Activated CD8-positive, alpha-beta T cell treated with anti-CD3 and anti-CD28 coated beads for 36 hours (primary cell): ENCODE measurements at places on chromosomes 16 and 17.

- no peak for DNase-seq
Measured at GRCh38 chr16:48575471-48576050, 34.4 kb downstream of the N4BP1 start.

DNA sequence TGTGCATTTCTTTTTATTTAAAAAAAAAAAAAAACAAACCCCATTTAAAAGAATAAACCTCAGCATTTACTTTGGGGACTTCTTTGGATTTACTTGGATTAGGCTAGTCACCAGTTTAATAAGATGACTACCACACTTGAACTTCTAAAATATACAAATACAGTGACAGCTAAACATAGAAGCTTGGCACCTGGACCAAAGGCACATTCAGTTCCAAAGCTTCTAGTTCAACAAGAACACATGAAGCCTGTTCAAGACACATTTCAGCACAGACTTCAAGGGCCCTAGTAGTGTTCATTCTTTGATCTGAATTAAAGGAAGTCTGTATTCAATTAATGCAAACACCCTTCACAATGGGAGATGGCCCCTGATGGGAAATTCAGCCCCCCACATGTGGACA is 11.6 kb upstream of the ROGDI start:
- no peak for DNase-seq

GRCh38 chr17:19718041-19718612 is 1.7 kb upstream of the SLC47A2 start:
- DNase-seq = no peak

DNA sequence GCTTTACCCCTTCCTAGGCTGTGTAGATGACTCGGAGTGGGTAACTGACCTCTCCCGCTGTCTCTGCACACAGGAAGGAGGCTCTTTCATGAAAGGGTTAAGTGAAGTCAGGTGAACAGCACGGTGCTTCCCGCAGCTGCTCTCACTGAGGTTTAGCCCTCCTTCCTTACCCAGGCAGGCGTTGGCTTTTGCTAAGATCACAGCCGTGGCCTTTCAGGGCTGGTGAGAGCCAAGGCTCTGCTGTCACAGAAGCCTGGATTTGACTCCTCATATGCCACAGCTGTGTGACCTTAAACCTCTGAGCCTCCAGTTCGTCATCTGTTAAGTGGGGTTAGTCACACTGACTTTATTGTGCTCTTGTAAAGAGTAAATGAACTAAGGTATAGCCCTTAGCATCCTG is 90.9 kb upstream of the PLCG2 start:
- peak; percentile 67 for DNase-seq

DNA sequence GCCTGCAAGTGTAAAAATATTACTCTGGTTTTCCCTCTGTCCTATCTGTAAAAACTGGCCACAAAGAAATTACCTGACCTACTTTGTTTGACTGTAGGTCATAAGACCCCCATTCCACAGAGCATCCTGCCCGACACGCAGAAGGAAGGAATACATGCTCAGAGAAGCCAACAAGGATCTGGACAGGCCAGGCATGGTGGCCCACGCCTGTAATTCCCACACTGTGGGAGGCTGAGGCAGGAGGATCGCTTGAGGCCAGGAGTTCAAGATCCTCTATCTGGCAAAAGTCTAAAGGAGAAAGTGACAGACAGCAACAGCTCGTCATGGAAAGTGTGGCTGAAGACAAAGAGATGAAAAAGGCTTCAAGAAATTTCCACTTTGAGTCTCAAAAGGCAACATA is 78.2 kb upstream of the RNU2-1 start:
- no peak for DNase-seq

- no peak for DNase-seq
Measured at GRCh38 chr17:13690806-13691205, 89.1 kb upstream of the HS3ST3A1 start.

- DNase-seq = no peak
Measured at GRCh38 chr17:45660474-45660873, 123.6 kb upstream of the CRHR1 start.

GRCh38 chr17:36839256-36839655 is 98.0 kb upstream of the LHX1 start:
- DNase-seq = no peak

- no peak for DNase-seq
Measured at GRCh38 chr16:15451098-15451731, 16.8 kb downstream of the BMERB1 start.

DNA sequence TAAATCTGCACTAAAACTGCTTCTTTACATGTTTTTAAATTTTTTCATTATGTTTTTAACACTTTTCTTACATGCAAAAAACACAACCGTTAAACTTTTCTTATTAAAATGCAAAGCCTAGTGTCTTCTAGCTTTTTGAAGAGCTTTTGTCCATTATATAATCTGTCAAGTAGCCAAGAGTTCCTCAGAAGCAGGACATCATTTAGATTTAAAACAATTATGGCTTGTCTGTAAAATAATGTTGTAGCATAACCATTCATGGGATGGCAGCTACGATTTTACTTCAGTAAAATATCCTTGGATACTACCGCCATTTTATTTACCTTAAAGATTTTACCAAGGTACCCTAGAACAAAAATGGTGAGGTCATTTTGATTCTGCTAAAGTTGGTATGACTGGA is 2.8 kb downstream of the OMG start:
- no peak for DNase-seq
